ENCODE measurements at places on chromosomes 7 and 10.

- no peak for DNase-seq
Observed at GRCh38 chr10:52678611-52679010, 94.0 kb downstream of the MBL2 start.

DNA sequence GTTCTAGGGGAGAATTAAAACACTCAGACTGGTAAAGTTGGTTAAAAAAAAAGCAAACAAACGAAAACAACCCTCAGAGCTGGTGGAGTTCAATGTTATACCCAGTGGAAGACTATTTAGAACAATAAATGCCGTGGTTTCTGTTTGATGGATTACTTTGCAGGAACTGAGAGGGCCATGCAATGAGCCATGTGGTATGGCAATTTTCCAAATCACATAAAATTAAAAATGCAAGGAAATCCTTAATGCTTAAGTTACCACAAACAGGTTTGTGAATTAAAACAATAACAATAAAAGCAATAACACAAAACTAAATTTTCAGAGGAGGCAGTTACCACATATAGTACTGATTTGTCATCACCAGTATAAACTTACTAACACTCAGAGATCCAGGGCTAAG, 96.9 kb downstream of the RTKN2 start:
- no peak for DNase-seq

- DNase-seq: no peak
Observed at GRCh38 chr7:144713850-144714249, 122.0 kb downstream of the TPK1 start.

- DNase-seq: no peak
Observed at GRCh38 chr7:146764458-146764857, 647.9 kb downstream of the CNTNAP2 start.

- no peak for DNase-seq
Observed at GRCh38 chr7:70681469-70682350, 450.2 kb upstream of the GALNT17 start.

DNA sequence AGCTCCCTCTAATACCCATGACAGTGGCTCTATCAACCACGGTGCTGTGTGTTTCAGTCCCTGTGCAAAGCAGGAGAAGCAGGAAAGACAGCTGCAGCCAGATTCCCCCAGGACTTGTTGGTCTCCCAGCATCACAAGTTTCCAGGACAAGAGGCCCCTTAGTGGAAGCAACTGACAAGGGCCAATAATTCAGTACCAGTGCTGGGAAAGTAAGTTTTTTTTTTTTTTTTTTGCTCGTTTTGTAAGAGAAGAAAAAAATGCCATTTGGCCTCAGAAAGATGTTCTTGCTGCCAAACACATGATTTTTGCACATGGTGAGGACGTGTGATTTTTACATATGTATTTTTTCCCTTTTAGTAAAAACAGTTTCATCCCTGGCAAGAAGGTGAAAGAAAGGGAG, 284.2 kb upstream of the ZMIZ1 start:
- no peak for DNase-seq

DNA sequence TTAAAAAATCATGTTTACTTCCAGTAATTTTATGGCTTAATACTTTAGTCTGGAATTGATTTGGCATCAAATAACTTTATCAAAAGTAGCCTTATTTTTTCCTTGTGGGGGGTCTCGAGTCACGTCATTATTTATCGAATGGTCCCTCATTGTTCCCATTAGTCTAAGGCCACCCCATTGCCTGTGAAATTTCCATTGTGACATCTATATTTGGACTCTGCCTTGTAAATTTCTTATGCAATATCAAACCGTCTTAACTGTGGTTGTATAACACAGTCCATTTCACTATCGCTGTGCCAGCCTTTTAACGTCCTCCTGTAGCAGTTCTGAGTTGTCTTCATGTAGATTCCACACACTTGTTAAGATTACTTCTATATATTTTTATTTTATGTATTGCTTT, 103.9 kb upstream of the RET start:
- DNase-seq: no peak

DNA sequence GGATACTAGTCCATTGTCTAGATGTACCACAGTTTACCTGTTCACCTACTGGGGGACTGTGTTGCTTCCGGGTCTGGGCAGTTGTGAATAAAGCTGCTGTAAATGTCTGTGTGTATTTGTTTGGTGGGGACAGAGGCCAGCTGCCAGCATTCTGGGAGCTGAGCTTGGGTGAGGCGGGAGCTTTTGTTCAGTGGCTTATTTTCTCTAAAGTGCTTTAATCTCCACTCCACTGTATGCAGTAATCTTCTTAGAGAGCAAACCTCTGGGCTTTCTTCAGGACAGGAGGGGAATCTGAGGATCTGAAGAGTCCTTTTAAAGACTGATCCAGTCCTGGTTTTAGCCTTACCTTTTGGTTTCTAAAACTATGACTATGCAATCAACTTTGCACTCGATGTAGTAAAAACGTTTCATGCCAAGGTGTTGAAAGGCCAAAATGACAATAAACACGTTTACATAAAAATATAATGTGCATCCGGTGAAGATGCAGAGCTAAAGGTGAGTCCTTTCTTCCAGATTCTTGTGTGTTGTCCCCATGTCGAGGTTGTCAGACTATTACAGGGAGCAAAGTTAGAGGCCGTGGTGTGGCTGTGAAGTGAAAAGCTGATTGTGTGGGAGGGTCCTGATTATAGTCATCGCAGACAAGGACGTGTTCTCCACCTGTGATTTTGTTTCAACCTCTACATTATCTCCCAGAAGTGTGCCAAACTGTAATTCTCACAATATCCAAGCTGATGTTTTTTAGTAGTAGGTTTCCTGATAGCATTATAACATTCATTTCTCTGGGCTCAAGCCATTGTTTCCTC, 279.8 kb downstream of the CAMK1D start:
- DNase-seq: no peak

DNA sequence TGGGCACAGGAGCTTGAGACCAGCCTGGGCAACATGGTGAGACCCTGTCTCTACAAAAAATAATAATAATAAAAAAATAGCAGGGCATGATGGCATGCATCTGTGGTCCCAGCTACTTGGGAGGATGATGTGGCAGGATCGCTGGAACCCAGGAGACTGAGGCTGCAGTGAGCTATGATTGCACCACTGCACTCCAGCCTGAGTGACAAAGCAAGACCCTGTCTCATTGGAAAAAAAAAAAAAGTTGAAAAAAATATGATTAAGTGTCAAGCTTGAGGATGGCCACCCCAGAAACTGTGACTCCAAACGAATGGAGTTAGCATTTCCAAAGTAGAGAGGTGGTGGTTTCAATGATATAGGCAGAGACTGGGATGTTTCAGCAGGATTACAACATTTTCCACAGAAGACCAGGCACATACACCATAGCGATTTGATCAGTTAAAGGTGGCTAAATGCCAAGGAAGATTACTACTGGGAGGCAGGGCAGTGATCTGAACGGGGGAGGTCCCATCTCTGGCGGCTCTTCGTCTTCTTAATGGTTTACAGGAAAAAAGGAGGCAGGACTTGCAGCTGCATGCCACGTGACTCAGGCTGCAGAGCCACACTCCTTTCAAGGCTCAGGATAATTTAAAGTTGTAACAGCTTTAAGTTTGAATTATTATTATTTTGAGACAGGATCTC, 250.6 kb upstream of the GALNT17 start:
- DNase-seq: no peak

DNA sequence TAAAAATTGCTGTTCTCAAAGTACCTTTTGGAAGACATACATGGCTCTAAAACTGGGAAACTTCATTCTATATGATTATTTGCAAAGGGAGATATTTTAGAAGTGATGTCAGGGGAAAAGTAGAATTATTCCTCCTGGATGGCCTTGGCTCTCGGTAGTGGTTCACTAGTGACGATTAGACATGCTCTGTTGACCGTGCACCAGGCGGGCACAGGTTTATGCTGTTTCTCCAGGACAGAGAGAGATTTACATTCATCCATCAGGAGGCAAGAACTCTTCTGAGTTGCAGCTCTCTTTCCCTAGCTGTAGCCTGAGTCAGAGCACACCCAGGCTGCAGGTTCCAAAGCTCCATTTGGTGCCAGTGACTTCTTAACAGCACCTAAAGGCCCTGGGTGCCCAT, 184.9 kb upstream of the WDR11 start:
- no peak for DNase-seq

- DNase-seq: no peak
Observed at GRCh38 chr7:11768263-11768662, 63.7 kb downstream of the THSD7A start.

DNA sequence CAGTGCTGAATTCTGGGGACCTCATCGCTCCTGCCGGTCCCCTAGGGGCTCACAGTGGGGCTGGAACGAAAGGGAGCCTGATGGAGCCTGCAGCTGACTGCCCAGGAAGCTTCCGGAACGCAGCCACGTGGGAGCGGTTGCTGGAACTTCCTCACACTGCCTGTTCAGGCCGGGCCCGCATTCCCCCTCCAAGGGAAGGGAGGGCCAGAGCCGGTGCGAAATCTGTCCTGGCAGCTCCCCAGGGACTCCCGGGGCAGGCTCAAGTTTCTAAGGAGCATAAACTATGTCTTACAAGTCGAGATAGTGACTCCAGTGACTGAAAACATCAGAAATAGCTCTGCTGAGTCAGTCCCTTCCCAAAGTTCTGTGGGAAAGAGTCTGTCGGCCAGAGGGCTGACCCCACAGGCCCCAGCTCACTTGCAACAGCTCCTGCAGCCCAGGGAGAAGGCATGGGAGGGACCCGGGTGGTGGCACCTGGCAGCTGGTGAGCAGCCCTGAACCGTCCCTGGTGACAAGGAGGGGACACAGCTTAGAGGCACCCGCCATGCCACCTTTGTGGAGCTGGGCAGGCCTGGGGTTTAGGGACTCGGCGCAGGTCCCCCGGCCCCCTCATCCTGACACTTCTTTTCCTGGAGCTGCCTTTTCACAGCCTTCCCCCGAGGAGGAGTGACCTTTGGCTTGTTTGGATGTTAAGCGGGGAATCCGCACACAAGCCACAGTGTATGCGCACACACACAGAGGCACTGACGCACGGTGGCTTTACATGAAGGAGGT, 47.6 kb downstream of the PDGFA start:
- DNase-seq: peak; percentile 89

DNA sequence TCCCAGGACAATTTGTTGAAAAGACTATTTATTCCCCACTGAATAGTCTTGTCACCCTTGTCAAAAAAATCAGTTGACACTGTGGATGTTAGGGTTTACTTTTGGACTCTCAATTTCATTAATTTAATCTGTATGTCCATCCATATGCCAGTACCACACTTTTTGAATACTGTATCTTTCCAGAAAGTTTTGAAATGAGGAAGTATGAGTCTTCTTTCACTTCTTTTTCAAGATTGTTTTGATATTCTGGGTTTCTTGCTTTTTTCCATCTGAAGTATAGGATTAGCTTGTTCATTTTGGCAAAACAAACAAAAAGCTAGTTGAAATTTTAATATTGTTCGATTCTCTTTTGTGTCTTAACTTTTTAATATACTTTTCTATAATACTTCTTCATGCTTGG, 21.7 kb downstream of the KLHDC10 start:
- DNase-seq: no peak

- no peak for DNase-seq
Observed at GRCh38 chr7:38561166-38561565, 70.0 kb downstream of the AMPH start.

DNA sequence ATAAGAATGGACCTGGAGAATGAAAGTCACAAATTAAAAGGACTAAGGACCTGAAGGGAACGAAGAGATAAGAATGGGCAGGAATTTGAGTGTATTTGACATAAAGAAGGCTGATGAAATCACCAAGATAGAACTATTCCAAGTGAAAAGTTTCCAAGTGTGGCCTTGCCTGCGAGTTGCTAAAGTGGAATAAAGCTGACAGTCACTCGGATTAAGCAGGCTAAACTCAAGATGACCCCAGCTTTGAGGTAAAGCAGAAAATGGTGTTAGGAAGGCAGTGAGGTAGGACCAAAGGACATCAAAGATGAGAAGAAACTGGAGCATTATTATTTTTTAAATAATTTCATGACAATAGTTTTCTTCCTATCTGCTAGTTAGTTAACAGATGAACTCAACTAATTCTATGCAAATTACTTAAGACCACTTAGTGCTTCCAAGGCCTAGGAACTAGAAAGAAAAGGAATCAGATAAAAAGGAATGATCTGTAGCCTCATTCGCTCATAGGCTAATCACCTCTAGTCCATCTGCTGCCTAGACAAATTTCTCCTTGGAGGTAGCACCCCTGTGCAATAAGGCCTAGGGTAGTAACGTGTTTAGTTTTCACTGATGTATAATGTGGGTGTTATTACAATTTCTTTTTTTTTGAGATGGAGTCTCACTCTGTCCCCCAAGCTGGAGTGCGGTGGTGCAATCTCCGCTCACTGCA, 34.5 kb downstream of the EZH2 start:
- no peak for DNase-seq

DNA sequence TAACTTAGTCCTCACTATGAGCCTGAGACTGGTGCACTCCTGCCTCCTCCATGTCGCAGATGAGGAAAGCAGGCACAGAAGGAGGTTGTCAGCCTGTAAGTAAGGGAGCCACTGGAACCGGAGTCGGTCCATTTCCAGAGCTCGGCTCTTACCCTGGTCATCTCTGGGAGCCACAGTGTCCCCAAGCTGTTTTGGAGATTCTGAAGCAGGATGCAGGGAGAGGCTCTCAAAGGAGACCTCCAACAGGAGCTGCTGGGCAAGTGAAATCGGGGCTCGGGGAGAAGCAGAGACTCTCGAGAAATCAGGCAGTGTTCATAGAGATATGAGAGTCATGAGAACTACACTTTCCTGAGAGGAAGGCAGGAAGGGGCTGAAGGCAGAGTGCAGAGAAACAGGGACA, 39.0 kb downstream of the VSTM4 start:
- no peak for DNase-seq

GRCh38 chr7:116316838-116317628, 106.7 kb downstream of the TES start:
- peak; percentile 99 for DNase-seq

DNA sequence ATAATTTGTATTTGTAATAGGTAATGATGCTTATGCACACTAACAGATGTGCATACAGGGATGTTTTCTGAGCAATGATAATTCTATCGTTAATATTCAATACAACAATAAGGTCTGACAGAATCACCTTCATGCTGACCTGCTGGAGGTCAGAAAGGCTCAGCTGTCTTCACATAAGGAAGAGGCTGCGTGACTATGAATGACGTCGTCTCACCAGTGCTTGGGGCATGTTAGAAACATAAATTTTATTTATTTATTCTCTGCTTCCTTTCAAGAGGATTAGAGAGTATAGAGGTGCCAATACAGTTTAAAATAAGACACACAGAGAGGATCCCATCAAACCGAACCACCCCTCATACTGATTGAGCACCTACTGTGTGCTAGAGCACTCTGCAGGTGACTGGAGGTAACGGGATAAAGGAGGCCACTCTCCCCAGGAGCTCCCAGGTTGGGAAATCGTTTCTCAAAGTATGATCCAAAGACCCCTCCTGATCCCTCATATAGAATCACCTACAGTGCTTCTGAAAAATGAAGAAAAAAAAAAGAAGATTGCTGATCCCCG, 265.6 kb upstream of the NPVF start:
- no peak for DNase-seq

- DNase-seq: no peak
Observed at GRCh38 chr10:11760861-11761260, 18.7 kb downstream of the ECHDC3 start.

Measured in AG04449 (cell line).